ENCODE measurements at places on chromosomes 6 and 20.

DNA sequence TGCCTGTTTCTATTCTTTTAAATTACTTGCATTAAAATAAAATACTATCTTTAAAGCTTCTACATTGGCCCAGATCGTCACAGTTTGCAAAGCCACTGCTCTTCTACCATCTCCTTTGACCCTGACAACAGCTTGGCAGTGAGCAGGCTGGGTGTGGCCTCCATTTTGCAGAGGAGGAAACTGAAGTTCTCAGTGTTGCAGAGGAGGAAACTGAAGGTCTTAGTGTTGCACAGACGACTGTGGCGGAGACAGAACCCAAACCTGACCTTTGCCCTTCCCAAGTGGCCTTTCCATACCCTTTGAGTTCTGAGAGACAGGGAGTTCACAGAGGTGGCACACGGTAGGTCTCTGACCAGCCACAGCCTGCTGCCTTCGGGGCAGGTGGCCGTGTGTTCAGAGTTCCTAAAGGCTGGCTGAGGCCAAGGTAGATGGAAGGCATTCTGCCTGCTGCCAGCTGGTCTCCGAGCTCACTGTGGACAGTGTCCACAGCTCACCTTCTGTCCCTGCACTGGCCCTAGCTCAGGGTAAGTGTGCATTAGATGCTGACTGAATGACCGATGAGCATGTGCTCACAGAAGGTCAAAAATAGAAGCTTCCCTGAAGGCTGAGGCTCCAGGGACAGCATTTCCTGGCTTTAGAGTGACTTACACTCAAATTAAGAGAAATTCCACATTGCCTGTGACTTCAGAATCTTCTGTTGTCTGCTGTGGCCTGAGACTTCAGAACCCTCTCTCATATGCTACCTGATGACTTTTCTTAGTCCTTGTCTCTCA lies 113.5 kb upstream of the SLC24A3 start:
- DNase-seq = no peak

GRCh38 chr6:43492673-43493072 lies 15.3 kb downstream of the TJAP1 start:
- no peak for DNase-seq

DNA sequence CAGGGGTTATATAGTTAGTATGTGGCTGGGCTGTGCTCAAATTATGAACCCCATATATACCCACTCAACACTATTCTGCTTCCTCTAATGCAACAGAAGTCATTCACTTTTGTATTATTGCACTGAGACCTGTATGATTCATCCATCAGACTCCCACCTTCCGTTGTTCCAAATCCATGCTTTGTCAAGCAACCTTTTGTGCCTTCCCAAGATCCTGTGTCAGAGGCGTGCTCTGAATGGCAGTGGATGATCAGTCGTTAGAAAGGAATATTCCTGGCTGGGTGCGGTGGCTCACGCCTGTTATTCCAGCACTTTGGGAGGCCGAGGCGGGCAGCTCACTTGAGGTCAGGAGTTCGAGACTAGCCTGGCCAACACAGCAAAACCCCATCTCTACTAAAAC lies 103.2 kb downstream of the SH3BGRL2 start:
- no peak for DNase-seq

DNA sequence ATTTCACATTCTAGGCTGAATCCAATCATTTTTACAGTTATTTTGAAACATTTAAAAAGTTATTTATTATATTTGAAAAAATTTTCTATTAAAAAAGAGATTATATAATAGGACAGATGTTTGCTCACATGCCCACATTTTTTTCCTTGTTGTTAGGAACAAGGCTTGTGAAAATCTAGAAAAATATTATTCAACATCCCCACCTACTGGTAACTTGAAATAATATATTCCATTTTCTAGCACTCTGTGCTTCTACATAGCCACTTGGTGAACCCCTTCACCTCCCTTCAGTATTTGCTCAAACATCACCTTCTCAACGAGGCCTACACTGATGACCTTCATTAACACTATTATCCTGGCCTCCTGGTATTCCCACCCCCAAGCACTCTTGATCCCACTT lies 18.3 kb upstream of the GPRC6A start:
- DNase-seq = no peak

DNA sequence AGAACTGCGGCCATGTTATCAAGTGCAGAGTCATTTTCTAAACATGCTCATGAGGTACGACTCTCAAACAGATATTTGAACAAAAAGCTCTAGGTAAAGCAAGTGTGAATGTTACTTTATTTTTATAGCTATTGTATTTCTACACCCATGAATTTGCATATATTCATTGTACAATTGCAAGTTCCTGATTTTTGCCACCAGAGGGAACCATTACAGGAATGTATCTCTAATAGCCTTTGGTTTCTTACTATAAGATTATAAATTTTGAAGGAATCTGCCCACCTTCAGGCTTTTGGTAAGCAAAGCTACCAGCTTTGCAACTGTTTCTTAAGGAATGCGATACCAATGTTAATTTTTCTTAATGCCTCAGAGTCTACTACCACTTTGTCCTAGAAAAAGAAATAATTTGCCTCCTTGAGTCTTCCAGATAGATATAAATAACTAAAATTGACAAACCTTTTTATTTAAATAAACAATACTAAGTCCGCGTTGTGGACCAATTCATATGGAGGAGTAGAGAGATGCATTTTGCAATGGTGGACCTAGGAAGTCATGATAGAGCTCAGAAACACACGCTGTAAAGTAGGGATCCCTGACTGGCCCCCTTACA lies 125.4 kb upstream of the SAMD5 start:
- no peak for DNase-seq

GRCh38 chr6:53320964-53321363 lies 27.8 kb downstream of the ELOVL5 start:
- DNase-seq = no peak

DNA sequence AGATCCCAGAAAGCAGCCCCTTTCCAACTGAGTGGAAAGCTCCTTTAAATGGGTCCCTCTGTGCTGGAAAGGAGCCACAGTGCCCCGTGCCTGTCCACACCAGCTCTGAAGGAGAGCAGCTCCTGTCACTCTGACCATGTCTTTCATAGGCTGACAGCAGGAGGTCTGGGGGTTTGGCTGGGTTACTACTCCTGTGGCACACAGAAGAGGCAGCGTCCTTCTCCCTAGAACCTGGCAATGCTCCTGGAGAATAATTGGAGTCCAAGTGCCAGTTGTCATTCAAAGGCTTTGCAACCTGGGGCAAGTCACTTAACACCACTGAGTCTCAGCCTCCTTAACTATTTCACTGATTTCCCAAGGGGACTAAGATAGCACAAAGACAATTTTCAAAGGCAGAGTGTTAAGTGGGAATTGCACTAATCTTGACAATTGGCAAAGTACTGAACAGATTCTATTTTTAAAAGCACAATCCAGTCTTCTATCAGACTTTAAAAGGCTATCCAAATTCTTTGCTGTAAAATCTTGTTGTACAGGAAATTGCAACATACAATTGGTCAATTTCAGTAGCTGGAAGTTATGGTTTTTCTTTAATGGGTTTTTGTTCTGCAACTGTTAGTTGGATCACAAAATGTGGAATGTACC lies 457.2 kb downstream of the KIF16B start:
- DNase-seq = no peak

GRCh38 chr6:138582573-138582972 lies 83.3 kb upstream of the NHSL1 start:
- no peak for DNase-seq

DNA sequence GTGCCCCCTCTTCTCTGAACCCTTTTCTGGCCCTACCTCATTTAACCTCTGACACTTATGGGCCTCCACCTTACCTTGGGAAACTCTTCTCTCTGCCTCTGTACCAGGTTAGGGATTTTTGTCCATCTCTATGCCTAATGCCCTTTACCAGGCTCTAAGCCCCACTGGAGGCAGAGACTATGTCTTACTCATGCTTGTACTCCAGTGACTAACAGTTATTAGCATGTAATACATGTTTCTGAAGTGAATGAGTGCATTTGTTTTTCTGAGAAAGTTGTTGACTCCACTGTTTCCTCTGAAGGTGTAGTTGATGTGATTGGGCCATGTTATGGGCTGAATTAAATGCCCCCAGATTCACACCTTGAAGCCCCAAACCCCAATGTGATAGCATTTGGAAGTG lies 234.3 kb downstream of the PACRG start:
- no peak for DNase-seq

DNA sequence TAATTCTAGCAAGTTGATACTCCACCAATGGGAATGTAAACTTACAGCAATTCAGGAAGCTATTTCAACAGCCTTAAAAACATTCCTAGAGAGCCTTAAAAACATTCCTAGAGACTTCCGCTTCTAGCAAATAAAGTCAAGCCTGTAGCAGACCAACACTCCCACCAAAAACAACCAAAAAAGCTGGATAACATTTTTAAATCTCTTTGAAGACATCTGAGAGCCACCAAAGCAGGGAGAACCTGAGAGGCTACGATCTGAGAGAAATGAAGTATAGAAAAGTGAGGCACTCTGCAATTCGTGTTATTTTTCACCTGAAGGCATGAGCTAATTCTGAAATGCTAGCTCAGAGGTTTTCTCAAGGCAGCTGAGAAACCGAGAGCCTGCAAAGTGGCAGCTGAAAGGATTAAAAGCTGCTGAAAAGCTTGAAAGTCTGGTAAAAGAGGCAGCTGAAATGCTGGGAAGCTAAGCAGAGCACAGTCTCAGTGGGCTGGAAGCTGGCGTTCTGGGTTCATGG lies 20.9 kb downstream of the GPR63 start:
- no peak for DNase-seq

DNA sequence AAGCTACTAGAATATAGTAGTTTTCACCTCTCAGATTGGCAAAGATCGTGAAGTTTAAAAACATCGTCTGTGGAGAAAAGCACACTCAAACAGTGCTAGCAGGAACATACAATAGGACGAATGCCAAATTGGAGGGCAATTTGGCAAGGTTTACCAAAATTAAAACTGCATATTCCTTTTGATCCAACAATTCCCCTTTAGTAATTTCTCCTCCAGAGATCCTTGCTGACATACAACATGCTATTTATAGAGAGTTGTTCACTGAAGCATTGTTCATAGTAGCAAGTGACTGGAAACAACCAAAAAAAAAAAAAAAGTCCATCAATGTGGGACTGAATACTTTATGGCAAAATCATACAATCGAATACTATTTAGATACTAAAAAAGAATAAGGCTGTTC lies 202.2 kb downstream of the ATXN1 start:
- DNase-seq = no peak

GRCh38 chr6:5086294-5086890 lies 1.3 kb downstream of the PPP1R3G start:
- DNase-seq = no peak

DNA sequence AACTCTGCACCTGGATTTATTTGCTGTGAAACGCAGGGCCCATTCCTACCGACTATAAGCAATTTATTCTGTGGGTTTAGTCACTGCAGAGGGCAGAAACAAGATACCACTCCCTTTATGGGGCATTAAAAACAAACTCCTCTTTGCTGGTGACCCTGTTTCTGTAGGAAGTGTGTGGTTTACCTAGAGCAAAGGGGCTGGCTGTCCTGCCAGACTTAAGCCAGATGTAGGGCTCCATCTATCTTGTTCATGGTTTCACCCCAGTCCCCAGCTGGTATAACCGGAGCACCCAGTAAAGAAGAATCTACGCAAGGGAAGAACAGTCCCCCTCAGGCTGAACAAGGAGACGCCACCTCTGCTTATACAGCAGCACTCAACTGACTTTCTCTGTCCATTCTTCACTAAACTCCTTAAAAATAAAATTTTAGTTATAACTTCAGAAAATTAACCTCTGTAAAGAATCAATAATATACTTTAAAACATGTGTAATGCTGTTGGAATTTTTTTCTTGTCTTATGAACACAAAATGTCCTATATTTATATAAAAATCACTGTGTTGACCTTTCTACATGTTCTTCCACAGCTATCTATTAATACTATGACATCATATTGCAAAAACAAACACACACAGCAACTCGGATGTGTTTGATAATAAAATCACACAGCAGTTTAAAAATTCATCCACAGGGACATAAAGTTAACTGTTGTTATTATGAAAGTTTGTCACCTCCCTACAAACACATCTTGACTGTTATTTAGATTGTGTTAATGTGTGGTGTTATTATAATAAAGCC lies 126.1 kb upstream of the RPS6KA2 start:
- DNase-seq = no peak

- no peak for DNase-seq
These were observed 542 bp downstream of the USP49 start for GRCh38 chr6:41894366-41895299.

- DNase-seq = no peak
These were observed 50.8 kb upstream of the DSN1 start for GRCh38 chr20:36824142-36824940.

GRCh38 chr20:10710991-10711775 lies 37.4 kb upstream of the JAG1 start:
- DNase-seq = no peak

- peak; percentile 62 for DNase-seq
These were observed 37.4 kb downstream of the COX4I2 start for GRCh38 chr20:31674895-31675827.

DNA sequence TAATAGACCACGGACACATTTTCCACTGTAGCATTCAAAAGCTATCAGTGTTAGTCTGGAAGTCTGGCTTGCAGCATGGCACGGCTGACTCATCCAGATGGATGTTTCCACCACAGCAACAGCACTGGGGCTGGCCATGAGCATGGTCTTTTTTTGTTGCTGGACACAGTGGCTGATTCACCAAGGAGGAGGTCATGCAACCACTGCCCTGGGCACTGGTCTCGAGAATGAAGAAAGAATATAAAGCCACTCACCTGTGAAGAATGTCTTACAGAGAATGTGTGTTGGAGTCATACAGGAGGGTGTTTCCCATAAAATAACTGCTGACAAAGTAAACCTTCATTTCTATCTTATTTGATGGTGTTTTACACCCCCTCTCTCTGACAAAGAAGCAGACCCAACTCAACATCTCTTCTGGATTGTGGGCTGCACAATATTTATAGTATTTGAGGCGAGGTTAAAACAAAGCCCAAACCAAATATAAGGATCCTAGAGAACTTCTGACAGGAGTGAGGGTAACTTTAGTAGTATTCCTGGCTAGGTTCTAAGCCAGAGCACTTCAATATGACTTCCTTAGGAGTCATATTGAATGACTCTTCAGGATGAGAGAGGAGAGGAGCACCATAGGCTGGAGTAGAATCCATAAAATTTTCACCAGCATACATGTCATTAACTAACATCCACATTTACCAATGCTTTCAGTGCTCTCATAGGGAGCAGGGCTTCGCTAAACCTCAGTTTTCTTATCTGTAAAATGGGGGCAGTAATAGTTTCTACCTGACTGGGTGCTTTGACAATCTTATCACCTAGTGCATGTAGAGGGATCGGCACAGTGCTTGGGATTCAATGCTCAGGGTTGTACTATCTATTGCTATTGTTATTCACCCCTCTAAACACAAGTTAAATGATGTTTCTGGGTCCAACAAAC lies 121.4 kb downstream of the KIF13A start:
- no peak for DNase-seq

- no peak for DNase-seq
These were observed 44.2 kb upstream of the ESR1 start for GRCh38 chr6:151763303-151763702.

GRCh38 chr6:136922685-136923006 lies 545 bp downstream of the SLC35D3 start:
- DNase-seq = no peak

- no peak for DNase-seq
These were observed 18.7 kb downstream of the SRXN1 start for GRCh38 chr20:634148-634925.

Measured in activated T-helper 2 cell treated with anti-CD3 and anti-CD28 coated beads, Interferon-gamma antibody, Interleukin-2, Interleukin-4, amounts not matched to agents 10 μg/mL and 5 μg/mL and 100 μg/mL, durations not matched to agents 14 hours and 24 hours and 36 hours (primary cell).